Epithelial cell of proximal tubule (primary cell): ENCODE measurements at places on chromosomes 6 and 20.

- DNase-seq: no peak
Measured at GRCh38 chr6:1596088-1596852, 13.4 kb upstream of the FOXC1 start.

DNA sequence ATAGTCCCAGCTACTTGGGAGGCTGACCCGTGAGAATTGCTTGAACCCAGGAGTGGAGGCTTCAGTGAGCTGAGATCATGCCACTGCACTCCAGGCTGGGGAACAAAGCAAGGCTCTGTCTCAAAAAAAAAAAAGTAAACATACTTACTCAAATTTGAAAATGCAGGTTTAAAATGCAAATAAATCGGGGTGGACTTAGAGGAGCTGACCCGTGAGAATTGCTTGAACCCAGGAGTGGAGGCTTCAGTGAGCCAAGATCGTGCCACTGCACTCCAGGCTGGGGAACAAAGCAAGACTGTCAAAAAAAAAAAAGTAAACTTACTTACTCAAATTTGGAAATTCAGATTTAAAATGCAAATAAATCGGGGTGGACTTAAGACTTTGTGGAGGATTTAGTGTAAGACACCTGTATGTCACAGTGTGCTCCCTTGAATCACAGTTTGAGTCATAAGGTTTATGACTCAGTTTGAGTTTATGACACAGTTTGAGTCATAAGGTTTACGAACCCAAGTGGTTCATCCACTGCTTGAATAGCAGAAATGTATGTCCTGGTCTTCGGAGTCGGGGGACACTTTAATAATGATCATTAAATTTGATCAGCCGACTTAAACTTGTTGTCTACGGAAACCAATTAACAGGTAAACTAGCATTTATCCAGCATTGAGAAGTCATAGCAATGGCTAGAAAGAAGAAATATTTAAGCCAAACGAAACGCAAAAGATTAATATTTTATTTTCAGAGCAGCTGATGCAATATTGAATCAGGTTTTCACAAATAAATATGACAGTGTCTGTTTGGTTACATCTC lies 6.8 kb upstream of the MRPS10 start:
- DNase-seq: peak; percentile 93

DNA sequence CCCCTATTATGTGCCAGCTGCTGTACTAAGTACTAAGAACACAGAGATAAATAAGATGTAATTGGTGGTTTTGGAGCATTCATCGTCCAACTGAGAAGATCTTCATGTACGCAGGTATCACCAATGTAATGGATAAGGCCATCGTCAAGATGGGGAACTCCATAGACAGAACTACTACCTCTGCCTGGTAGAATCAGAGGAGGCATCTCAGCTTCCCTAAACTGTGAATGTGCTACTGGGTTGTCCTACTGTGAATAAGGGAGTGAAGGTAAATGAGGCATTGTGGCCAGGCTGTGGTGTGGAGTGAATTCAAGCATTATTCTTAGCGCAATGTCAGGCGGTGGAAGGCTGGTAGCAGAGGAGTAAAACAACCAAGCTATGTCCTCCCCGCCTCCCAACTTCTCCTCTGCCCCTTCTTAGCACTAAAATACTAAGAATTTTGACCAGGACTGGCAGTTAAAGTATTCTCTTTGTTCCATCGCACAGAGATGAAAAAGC lies 68.2 kb downstream of the TBC1D7 start:
- no peak for DNase-seq

DNA sequence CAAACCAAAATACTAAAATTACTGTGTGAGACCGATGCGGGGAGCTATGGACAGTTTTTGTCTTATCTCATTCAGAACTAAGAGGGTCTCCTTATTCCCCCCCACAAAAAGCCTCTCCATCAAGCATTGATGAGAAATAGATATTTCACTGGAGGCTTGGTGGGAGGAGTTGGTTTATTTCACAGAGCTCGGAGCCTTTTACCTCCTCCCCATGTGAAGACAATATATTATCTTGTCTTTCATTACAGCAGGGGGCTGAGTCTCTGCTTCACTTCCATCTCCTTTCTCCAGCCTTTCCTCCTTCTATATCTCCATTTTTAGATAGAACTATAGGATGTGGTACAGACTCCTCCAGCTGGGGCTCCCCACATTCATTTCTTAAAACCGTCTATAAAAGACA lies 29.9 kb upstream of the MRAP2 start:
- DNase-seq: no peak

- DNase-seq: no peak
Measured at GRCh38 chr6:144500892-144501291, 215.8 kb downstream of the UTRN start.

- DNase-seq: no peak
Measured at GRCh38 chr20:46022411-46023147, 6.4 kb upstream of the SLC12A5 start.

- no peak for DNase-seq
Measured at GRCh38 chr6:163705923-163706322, 291.4 kb downstream of the QKI start.

DNA sequence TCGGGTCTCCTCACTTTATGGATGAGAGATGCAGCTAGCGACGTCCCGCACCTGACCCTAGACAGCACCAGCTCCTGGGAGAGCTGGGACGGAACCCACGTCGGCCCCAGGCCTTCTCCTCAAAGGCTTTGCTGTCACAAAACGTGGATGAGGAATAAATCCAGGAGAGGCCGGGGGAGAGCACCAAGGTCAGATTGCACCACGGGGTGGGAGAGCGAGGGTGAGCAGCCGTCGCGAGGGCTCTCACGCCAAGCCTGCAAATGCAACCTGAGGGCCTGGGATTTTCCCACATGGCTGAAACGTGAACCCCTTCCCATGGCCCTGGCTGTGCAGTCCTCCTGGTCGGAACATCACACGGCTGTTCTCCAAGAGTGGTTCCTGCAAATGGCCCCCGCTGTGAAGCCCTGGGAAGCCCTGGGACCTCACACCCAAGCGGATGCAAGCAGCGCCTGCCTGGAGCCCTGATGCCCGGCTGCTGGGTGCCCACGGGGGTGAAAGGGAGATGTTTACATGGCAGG lies 45.3 kb downstream of the DLL1 start:
- DNase-seq: no peak

DNA sequence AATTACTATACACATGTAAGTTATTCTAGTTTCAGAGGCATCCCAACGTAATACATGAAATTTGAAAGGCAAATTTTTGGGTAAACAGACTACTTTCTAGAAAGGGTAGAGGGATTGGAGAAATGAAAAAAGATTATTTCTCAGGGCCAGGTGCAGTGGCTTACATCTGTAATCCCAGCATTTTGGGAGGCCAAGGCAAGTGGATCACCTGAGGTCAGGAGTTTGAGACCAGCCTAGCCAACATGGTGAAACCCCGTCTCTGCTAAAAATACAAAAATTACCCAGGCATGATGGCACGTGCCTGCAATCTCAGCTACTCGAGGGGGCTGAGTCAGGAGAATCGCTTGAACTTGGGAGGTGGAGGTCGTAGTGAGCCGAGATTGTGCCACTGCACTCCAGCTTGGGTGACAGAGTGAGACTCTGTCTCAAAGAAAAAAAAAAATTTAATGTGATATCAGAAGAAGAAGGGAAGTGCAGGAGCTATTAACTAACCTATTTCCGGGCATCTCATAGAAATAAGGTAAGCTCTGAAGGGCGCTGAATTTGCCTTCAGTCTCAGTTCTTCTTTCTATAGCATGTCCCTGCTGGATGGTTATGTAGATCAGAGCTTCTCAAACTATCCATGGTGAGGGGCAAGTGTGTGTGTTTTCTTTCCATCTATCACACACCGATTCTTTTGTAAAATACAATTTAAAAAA lies 100.3 kb upstream of the MTHFD1L start:
- DNase-seq: no peak

GRCh38 chr6:45377043-45377553 lies 636 bp downstream of the SUPT3H start:
- no peak for DNase-seq
